Thymus (tissue), 14 donors: ENCODE measurements at places on chromosomes 13 and 19.

- no peaks in the 10 kb centered on the region for H3K27me3 ChIP-seq
- no peak for DNase-seq
- H3K4me3 ChIP-seq = no peak overlapping the region
- peaks cover 38% of the 10 kb centered on the region for H3K36me3 ChIP-seq
Measured at GRCh38 chr19:19470579-19470978, 44.8 kb downstream of the TSSK6 start.

GRCh38 chr13:27298849-27299248 is 28.2 kb downstream of the RASL11A start:
- H3K4me3 ChIP-seq = no peak overlapping the region
- no peaks in the 10 kb centered on the region for H3K27me3 ChIP-seq
- no peaks in the 10 kb centered on the region for H3K4me1 ChIP-seq
- DNase-seq = no peak
- no peaks in the 10 kb centered on the region for H3K36me3 ChIP-seq
- H3K27ac ChIP-seq = no peak overlapping the region

DNA sequence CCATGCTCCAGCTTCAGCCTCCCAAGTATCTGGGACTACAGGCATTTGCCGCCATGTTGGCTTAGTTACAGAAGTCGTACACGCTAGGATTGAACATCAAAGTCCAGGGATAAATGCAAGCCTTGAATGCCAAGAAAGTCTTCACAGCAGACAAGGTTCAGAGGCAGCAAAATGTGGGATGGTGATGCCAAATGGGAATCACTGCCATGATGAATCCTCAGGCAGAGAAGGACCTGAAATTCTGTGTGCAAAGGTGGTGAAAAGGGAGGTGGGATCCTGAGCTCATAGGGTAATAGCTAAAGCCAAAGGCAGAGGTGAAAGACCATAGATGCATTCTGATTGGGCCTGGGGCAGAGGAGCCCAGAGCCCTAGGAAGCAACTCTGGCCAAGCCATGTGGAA is 79.3 kb upstream of the STK24 start:
- no peak overlapping the region for H3K4me3 ChIP-seq
- no peaks in the 10 kb centered on the region for H3K36me3 ChIP-seq
- H3K27me3 ChIP-seq = no peaks in the 10 kb centered on the region

DNA sequence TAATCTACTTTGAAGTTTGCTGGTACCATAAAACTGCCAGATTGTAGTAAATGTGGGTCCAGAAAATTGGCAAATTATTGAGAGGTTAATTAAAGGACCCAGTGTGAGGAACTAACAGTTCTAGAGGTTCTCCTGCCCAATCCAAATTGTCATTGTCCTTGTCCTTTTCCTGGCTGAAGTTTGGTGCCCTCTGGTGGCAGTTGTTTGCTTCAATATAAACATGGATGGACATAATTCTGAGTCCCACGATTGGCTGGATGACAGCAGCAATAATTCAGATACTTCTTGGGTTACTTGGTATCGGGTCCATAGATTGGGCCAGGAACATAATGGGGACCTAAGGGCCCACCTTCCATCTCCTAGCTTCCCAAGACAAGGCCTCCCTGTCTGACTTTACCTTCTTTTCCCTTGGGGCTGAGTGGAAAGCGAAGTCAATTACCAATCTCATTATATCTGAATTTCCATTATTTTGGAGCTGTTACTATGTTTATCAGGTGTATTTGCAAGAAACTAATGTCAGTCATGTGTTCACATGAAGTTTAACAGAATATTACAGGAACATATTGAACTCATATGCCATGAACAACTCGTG is 33.8 kb upstream of the GARRE1 start:
- peaks cover 70% of the 10 kb centered on the region for H3K36me3 ChIP-seq
- no peaks in the 10 kb centered on the region for H3K27me3 ChIP-seq
- peaks cover 6% of the 10 kb centered on the region for H3K4me1 ChIP-seq
- no peak overlapping the region for H3K4me3 ChIP-seq

GRCh38 chr19:29191005-29191404 is 21.9 kb downstream of the UQCRFS1 start:
- no peaks in the 10 kb centered on the region for H3K36me3 ChIP-seq
- H3K27me3 ChIP-seq = no peaks in the 10 kb centered on the region
- H3K4me3 ChIP-seq = no peak overlapping the region
- no peak for DNase-seq
- H3K4me1 ChIP-seq = no peaks in the 10 kb centered on the region

DNA sequence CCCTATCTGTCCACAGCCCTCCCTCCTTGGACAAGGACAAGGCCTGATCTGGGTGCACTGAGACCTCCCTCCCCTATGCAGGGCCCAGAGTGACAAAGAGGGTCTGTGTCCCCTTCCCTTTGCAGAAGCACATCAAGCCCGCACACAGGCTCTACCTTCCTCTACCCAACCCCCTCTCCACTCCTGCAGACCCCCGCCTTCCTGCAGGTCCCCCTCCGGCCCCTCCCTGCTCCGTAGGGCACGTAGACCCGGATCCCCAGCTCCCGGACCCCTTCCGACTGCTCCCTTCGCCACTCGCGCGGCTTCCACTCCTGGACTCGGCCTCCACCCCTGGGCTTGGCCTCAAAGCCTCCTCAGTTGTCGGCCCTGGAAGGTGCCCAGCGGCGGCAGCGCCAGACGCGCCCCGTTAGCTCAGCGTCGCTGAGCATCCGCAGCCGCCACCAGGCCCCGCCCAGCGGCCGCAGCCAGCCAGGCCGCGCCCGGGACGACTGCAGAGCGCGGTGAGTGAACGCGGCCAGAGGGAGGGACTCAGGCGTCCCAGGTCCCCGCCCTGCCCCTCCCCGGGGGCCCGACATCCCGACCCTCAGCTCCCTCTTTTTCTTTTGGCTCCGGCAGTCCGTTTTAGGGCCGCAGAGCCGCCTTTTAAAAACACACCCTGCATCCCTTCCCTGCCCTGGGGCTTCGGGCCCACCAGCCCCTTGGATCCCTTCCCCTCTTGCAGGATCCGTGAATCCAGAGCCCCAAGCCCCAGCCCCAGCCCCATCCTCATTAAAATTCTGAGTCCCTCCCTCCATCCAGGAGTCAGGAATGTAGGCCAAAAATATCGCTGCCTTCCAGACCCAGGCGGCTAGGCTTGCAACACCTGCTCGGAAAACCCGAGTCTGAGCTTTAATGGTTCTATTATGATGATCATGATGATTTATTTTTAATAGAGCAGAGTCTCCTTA is 1.5 kb upstream of the MYADM start:
- no peak for DNase-seq
- peak overlapping the region; percentile 91 for H3K27ac ChIP-seq
- H3K4me1 ChIP-seq = peaks cover 43% of the 10 kb centered on the region

- H3K27me3 ChIP-seq = no peaks in the 10 kb centered on the region
- H3K36me3 ChIP-seq = no peaks in the 10 kb centered on the region
- no peak overlapping the region for H3K27ac ChIP-seq
- H3K4me1 ChIP-seq = no peaks in the 10 kb centered on the region
- no peak for DNase-seq
- H3K4me3 ChIP-seq = no peak overlapping the region
Measured at GRCh38 chr13:87356314-87356713, 314.9 kb upstream of the SLITRK5 start.

- no peak overlapping the region for H3K27ac ChIP-seq
- H3K4me1 ChIP-seq = no peaks in the 10 kb centered on the region
- DNase-seq = peak; percentile 33
- peaks cover 6% of the 10 kb centered on the region for H3K27me3 ChIP-seq
- H3K36me3 ChIP-seq = no peaks in the 10 kb centered on the region
- no peak overlapping the region for H3K4me3 ChIP-seq
Measured at GRCh38 chr19:56637976-56638555, 4.9 kb upstream of the SMIM17 start.

GRCh38 chr13:34338102-34338501 is 520.2 kb downstream of the RFC3 start:
- no peak for DNase-seq
- H3K27ac ChIP-seq = no peak overlapping the region
- no peaks in the 10 kb centered on the region for H3K4me1 ChIP-seq
- no peaks in the 10 kb centered on the region for H3K27me3 ChIP-seq
- H3K36me3 ChIP-seq = no peaks in the 10 kb centered on the region

- no peaks in the 10 kb centered on the region for H3K36me3 ChIP-seq
- no peaks in the 10 kb centered on the region for H3K27me3 ChIP-seq
- H3K4me1 ChIP-seq = no peaks in the 10 kb centered on the region
- H3K4me3 ChIP-seq = no peak overlapping the region
- no peak overlapping the region for H3K27ac ChIP-seq
- DNase-seq = no peak
Measured at GRCh38 chr13:28010046-28010445, 21.6 kb upstream of the URAD start.

- no peaks in the 10 kb centered on the region for H3K4me1 ChIP-seq
- no peaks in the 10 kb centered on the region for H3K27me3 ChIP-seq
- DNase-seq = no peak
- H3K27ac ChIP-seq = no peak overlapping the region
- H3K4me3 ChIP-seq = no peak overlapping the region
- H3K36me3 ChIP-seq = no peaks in the 10 kb centered on the region
Measured at GRCh38 chr13:94198681-94199080, 280.8 kb downstream of the DCT start.

- peak overlapping the region; percentile 83 for H3K27ac ChIP-seq
- H3K27me3 ChIP-seq = no peaks in the 10 kb centered on the region
- no peak for DNase-seq
- H3K4me3 ChIP-seq = peak overlapping the region; percentile 61
- H3K36me3 ChIP-seq = peaks cover 20% of the 10 kb centered on the region
Measured at GRCh38 chr19:48992581-48993174, 431 bp downstream of the GYS1 start.

GRCh38 chr13:24541127-24541475 is 28.5 kb upstream of the PARP4 start:
- peaks cover 18% of the 10 kb centered on the region for H3K27me3 ChIP-seq
- peaks cover 4% of the 10 kb centered on the region for H3K4me1 ChIP-seq
- DNase-seq = no peak
- H3K4me3 ChIP-seq = peak overlapping the region; percentile 22
- H3K27ac ChIP-seq = no peak overlapping the region

- no peaks in the 10 kb centered on the region for H3K27me3 ChIP-seq
- no peak overlapping the region for H3K4me3 ChIP-seq
- no peaks in the 10 kb centered on the region for H3K36me3 ChIP-seq
- no peak for DNase-seq
- H3K4me1 ChIP-seq = no peaks in the 10 kb centered on the region
Measured at GRCh38 chr13:44132710-44133109, 240.9 kb upstream of the SERP2 start.

DNA sequence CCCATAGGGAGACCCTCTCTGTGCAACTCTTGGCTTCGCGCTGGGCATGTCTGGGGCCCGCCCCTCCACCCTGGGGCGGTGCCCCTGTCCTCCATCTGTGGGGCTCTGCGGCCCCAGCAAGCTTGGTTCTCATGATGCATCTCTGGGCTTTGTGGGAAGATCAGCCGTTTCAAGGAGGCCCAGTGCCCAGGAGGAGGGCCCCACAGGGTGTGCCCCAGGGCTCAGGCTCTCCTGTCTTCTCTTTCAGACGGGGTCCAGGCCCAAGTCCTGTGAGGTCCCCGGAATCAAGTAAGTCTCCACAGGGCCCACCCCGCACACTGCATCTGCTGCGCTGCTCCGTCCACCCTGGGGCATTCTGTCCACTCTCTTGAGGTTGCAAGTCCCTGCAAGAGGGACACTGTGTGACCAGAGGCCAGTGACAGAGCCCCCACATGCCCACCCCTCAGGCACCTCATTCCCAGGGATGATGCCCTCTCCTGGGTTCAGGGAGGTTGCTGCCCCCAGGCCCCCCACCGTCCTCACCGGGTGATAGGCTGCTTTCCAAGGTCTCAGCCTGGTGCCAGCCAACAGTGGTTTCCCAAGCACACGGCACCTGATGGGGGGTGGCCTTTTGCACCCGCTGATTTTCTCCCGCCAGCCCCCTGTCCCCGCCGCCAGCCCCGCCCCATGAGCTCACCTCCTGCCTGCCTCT is 31.7 kb downstream of the COMP start:
- H3K36me3 ChIP-seq = peaks cover 6% of the 10 kb centered on the region
- no peak for DNase-seq
- peaks cover 11% of the 10 kb centered on the region for H3K4me1 ChIP-seq
- H3K27ac ChIP-seq = no peak overlapping the region
- H3K27me3 ChIP-seq = no peaks in the 10 kb centered on the region

- H3K36me3 ChIP-seq = no peaks in the 10 kb centered on the region
- no peak overlapping the region for H3K27ac ChIP-seq
- H3K4me3 ChIP-seq = no peak overlapping the region
- peaks cover 23% of the 10 kb centered on the region for H3K4me1 ChIP-seq
- peaks cover 27% of the 10 kb centered on the region for H3K27me3 ChIP-seq
Measured at GRCh38 chr19:47445937-47446402, 25.7 kb downstream of the SLC8A2 start.

DNA sequence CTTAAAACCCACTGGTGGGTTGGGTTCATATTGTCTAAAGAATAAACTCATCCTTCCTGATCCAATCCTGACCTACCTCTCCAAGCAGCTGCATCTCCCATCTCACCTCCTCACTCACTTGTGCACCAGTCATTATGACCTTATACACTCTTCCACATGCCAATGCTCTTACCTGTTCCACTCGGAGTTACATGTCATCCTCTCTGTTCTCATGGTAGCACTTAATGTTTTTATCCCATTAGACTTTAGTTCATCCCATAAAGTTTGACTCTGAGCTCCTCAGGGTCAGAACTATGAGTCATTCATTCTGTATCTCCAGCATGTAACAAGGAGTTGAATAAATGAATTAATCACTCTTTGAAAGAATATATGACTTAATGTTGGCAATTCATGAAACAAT is 330.2 kb downstream of the KLF12 start:
- no peak overlapping the region for H3K27ac ChIP-seq
- DNase-seq = no peak
- no peaks in the 10 kb centered on the region for H3K4me1 ChIP-seq
- H3K36me3 ChIP-seq = no peaks in the 10 kb centered on the region

- no peak overlapping the region for H3K27ac ChIP-seq
- H3K27me3 ChIP-seq = peaks cover 13% of the 10 kb centered on the region
- H3K4me3 ChIP-seq = no peak overlapping the region
- H3K4me1 ChIP-seq = no peaks in the 10 kb centered on the region
Measured at GRCh38 chr13:99926014-99926731, 45.4 kb downstream of the ZIC5 start.

DNA sequence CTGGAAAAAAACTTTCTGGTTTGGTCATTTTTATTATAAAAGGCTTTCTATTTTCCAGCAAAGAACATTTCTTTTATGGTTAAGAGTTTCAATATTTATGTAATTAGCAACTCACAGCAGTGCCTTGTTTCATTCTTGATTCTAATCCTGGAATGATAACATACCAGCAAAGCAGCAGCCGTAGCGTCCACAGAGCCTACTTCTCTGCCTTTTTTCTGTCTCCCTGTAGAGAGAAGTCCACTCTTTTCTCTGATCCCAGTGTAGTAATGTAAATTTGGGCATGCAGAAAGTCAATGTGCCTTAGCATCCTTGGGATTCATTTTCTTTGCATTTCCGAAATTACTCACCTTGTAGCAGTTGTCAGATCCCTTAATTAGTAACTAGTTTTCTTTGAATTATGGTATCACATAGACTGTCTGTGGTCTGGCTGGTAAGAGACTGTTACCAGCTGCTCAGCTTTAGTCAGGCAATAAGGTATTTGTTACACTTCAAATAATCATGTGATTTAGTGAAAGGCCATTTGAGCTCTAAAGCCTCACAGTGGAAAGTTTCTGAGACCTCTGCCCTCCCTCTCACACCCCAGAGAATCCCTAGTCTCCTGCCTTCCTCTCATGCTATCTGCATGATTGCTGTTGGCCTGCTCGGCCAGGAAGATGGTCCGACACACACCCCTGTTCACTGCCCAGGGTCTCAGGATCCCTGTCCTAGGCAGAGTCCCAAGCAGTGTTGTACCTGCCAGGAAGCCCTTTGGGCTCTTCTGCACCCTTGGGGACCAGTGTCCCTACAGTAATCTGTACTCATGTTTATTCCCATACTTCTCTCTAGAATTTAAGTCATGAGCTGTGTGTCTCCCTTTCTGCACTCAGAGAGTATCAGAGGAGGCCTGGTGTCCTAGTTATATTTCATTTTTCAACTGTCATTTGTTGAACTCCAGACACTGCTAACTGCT is 86.3 kb downstream of the LRCH1 start:
- H3K4me3 ChIP-seq = no peak overlapping the region
- H3K27ac ChIP-seq = no peak overlapping the region
- DNase-seq = no peak
- H3K36me3 ChIP-seq = no peaks in the 10 kb centered on the region
